Fibroblast of skin of right biceps (primary cell): ENCODE measurements at places on chromosomes 6 and 20.

DNA sequence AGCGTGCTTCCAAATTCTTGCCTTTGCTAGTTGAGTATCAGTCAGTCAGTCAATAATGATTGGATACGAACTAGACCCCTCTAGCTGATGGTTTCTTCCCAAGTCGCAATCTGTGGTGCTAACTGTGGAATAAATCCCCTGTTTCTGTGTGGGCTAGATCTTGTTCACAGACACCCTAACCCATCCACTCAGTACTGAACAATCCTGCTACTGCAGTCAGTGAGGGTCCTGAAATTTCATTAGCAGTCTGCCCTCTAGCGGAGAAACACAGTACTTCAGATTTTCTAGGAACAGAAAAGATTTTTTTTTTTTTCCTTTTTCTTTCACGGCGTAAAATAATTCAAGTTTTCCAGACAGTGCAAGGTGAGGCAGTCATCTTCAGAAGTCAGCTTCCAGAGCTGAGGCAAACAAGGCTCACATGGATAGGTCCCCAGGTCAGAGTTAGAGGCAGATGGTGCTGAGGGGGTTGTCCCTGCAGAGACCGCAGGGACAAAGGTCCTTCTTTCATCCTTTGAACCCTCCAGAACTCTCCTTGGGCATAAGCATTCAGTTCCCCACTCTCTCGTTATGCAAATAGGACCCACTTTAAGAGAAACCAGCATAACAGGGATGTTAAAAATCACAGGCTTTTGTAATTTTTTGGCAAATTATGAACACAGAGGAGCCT lies 119.6 kb downstream of the SCML4 start:
- peak; percentile 66 for DNase-seq

GRCh38 chr6:13671548-13672127 lies 40.0 kb downstream of the RANBP9 start:
- DNase-seq: no peak

DNA sequence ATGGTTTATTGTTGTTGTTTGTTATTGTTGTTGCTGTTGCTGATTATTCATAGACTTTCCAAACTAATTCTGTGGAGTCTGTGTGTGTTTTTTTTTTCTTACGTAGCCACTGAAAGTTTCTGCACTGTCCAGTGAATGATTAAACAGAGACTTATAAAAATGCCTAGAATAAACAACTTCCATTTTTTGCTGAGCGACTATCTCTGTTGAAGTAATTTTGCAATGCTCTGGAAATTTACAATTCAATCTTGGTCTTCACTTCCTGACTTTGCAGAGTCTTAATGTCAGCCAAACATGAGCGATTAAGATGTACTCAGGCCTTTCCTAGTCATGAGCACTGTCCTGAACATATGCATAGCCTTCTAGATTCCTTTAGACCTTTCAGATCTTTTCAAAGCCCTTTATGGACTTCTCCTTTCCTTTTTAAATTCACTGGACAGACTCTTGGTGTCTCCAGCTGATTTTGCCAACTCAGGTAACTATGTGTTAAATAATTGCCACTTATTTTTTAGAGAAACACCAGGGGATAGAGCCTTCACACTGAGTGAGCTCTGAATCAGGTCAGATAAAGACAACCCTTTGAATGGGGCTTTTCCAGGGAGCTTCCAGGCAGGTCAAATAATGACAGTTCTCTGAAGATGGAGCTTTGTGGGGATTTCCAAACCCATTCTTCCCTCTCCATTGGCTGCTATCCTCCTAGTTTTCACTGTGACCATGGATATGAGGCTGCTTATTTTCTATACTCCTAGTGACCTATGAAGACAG lies 622.8 kb upstream of the EPHA7 start:
- DNase-seq: no peak

DNA sequence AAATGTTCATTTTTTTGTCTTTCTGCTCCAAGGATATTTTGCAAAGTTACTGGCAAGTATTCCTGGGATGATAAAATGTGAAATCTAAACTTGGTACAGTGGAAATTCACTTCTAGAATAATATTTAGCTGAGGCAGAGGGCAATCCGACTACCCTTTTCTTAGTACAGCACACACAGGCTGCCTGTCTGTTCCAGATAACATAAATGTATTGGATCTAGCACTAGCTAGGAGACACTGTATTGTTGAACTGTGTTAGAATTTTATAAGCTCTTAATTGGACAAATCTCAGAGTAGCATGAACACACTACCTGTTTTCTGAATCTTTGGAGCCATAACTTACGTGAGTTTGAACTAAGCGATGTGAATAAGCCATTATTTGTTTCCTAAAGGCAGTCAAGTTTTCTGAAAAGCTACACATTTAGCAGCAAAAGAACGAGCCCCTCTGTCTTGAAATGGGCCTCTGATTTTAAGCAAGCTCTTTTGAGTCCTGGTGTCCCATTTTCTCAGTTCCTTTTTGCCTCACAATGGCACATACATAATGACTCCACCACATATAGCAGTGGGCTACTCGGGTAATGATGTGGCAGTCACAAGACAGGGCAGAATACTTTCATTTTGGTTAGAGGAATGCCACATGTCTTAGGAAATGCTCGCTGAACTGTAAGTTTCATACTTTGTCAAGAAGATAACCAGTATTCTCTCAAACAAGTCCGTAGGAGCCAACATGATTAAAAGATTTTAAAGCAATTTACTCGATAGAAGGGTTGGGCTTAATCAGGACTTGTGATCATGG lies 116.5 kb upstream of the ESR1 start:
- DNase-seq: no peak

DNA sequence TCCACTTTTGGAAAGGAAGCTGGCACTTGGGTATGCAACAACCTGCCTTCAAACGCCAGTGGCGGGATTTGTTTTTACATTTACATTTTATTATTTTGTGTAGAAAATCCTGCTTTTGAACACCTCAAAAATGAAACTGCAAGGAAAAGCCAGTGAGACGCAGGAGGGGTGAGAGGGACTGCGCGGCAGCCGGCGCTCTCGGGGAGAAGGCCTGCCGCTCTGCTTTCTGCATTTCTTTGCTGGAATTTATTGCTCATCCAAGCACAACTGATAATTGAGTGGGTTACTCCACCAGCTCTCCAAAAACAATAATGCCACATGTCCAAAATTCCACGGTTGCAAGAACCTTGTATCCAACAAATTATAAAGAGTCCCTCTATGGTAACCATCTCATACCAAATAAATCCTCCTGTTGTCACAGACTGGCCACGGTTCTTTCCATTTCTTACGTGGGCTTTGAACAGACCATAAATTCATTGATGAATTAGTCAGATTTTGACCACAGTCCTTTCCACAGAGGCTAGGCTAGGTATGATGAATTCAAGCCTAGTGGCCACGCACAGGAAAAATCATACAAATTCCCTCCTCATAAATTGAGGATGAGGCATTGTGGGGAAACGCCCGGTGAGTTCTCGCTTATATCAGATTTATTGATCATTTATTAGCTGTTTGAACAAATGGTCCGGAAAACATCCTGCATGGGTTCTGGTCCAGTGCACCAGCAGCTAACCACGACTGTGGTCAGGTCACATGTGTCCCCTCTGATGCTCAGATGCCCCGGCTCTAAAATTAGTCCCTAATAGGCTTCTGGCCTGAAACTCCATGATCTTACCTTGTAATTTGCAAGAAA lies 31.6 kb upstream of the FOXC1 start:
- DNase-seq: no peak

DNA sequence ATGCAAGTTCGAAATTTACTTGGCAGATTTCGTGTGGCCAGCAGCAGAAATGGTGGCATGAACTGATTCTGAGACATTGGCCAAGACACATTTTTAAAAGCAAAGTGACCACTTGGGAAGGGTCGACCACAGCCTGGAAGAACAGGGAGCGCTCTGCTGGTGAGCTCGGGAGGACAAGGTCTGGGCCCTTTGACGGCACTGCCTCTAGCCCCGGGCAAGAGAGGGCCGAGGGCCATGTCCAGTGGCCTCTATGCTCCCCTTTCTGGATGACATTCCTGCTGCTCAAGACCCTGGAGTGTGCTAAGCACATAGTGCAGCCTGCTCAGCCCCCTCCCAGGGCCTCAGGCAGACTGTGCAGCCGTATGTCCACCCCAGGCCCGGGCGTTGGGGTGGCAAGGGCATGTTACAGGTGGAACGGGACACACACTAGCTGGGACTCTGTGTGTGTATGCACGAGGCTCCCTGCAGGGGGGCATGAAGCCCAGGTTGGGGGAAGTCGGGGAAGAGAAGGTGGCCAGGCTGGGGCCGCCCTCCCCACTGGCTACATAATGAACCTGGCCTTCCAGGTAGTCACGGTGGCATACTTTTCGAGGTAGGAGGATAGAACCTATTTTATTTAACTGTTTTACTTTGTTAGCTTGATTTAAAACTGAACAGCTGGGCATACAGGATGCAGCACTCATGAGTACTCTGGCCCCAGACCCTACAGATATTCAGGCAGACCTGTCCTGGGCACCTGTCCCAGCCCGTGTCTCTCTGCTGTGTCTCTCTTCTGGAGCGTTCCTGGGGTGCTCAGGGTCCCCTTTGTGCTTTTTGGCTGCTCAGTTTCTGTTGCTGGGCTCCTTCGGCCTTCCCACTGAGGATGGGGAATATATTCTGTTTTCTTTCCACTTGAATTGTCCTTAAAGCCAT lies 6.4 kb downstream of the SYNJ2 start:
- DNase-seq: no peak

DNA sequence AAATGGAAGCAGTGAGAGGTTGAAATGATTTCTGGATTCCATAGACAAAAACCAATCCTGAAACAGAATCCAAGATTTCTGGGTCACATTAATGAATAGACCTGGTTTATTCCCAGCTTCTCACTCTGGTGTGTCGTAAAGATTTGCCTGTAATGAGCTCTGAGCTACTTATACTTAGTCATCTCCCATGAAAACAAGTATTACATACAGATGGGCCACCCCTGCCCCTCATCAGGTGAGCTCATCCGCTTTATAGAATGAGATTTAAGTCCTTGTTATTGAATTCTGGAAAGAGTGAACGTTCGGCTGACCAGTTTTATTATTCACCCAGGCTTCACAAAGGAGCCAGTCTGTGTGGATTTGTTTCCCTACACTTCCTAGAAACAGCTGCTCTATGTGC lies 47.1 kb upstream of the TMEM181 start:
- no peak for DNase-seq

DNA sequence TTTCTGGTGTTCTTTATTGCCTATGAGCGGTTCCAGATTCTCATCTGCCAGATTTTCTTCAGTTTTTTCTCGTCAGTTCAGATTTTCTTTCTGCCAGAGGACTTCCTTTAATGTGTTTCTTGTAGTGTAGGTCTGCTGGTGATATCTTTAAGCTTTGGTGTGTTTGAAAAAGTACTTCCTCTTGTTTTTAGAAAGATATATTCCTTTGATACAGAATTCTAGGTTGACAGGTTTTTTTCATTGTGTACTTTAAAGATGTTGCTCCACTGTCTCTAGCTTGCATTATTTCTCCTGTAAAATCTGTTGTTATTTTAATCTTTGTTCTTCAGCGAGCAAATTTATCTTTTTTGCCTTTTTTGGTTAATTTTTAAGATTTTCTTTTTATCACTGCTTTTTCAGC lies 36.9 kb downstream of the ASXL1 start:
- DNase-seq: no peak

DNA sequence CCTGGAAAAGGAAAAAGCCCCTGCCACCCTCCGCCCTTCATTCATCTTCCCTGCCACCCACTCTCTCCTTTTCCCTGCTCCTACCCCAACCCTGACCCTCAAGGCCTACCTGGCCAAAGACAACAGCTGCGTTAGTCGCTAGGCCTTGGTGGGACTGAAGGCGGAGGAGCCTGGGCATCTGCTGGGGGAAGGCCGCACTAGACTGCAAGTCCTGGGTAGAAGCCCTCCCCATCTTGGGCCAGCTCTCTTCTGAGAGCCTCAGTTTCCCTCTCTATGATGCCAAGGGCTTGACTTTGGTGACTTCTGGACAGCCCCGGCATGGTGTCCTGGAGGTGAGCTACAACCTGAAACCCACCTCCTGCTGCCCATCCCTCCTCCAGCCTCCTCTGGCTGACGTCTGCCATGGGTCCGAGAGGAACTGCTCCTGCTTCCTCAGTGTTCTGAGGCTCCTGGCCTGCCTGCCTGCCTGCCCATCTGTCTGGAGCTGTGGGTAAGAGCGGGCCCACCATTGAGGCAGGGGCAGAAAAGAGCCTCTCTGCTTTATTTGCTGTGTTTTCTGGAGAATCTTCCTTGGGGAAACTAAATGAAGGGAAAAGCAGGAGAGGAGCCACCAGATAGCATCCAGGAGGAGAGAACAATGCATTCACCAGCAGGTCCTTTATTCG lies 7.5 kb upstream of the FOXC1 start:
- no peak for DNase-seq

- no peak for DNase-seq
Observed at GRCh38 chr6:157554747-157555146, 173.8 kb downstream of the ZDHHC14 start.
